ENCODE measurements at places on chromosomes 2 and 18.

GRCh38 chr2:45992021-45992740 lies 305.0 kb upstream of the EPAS1 start:
- no peak for DNase-seq

DNA sequence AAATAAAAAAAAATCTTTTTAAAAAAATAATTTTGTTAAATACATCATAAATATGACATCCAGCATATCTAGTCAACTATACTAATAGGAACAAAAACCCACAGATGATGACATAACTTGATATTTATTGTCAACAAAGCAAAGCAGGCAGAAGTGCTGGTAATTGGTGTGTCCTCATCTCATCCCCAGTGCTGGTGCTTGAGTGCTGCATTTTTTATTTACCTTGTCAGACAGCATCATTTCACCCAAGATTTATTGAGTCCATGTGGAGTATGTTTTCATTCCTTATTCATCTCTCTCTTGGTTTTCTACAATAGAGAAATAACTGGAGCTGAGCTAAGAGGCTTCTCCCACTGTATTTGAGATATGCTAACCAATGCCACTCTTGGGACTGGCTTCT lies 191.6 kb upstream of the SLC14A2 start:
- no peak for DNase-seq

DNA sequence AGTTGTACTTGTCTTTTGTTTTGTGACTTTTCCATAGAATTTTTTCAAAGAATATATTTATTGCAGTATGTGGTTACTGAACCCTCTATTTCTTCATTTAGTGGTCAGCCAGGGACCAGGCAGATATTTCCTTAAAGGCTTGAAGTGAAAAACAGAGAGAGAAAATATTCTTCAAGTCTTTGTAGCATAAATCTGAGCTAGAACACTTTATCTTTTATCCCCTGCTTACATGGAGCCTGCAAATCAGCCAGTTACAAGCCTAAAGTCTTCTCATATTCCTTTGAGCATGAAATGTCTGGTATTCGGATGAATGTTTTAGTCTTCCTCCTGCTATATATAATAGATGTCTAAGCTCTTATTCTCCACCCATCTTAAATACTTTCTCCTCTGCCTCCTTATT lies 1557.5 kb upstream of the ACVR2A start:
- DNase-seq = no peak

DNA sequence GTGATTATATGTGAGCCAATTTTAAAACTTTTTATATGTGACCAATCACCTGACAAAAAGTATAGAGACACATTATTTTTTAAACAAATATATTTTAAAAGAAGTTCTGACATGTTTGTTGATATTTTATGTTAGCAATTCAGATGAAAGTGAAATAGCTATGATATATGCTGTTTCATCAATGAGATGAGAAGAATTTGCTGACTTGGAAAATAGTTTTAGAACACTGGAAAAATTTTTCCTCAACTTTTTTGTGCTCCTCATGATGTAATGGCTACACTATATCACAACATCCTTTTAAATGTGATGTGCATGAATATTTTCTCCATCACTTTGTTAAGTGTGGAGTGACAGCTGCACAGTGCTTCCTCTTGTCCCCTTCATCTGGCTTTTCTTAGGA lies 434.0 kb downstream of the PLCL1 start:
- no peak for DNase-seq

- no peak for DNase-seq
Observed at GRCh38 chr2:200417366-200417765, 92.5 kb downstream of the KCTD18 start.

DNA sequence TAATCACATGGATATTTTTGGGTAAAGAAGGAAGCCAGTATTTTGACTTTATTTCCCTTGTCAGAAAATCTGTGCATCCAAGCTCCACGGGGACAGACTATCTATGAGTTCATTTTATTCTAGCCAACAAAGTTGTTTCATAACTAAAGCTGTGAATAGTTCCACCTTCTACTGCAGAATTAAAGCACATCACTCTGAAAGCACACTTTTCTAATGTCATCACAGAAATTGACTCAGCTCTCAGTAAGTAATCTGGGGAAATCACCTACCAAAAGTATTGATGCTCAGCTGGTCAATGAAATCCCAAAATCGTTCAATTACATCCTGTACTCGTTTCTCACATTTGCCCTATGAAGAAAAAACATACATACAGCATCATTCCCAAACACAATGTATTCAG lies 19.1 kb downstream of the IAH1 start:
- no peak for DNase-seq

GRCh38 chr2:174668075-174668474 lies 70.5 kb upstream of the WIPF1 start:
- DNase-seq = no peak

DNA sequence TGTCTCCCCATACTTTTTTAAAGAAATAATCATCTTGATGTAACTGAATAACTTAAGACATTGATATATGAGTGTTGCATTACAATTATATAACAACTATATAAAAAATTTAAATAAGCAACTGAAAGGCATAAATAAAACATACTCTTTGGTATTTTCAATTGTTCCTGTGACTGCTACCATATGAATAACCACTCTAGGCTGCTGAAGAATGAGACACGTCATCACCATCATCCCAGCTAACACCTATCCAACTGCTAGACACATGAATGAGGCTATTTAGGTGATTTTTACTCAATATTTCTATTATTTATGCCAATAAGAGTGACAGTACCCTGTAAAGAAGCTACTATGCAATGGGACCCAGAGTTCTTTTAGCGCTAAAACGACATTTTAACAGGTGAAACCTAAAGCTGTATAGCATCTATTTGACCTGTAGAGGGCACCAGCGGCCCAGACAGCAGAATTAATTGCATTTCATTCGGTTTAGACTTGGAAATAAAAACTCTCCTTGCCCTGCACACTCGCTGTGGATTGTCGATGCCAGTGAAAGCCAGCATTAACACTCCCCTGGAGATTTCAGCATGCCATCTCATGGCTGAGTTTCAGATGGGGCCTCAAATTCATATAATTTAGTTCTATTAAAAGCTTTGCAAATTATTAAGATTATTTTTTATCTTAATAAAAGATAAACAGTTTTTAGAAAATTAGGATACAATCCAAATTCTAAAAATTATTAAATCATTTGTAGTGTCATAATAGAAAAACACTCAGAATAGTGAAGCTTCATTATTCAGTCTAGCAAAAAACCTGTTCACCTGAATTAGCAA lies 89.4 kb upstream of the MAP2 start:
- peak; percentile 84 for DNase-seq

DNA sequence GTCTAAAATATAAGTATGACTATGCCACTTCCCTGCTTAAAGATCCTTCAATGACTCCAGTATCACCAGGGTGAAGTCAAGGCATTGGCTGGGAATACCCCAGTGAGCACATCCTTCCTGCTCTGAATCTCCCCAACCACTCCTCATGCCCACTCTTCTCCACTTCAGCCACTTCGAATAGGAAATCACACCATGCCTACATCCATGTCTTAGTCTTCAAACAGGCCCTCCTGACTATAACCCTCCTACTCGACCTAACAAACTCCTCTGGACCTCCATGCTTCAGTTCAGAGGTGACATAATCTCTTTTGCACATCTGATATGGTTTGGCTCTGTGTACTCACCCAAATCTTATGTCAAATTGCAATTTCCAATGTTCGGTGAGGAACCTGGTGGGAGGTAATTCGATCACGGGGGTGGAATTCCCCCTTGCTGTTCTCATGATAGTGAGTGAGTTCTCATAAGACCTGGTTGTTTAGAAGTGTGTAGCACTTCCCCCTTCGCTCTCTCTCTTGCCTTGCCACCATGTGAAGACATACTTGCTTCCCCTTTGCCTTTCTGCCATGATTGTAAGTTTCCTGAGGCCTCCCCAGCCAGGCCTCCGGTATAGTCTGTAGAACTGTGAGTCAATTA lies 87.8 kb upstream of the TFCP2L1 start:
- DNase-seq = peak; percentile 12

DNA sequence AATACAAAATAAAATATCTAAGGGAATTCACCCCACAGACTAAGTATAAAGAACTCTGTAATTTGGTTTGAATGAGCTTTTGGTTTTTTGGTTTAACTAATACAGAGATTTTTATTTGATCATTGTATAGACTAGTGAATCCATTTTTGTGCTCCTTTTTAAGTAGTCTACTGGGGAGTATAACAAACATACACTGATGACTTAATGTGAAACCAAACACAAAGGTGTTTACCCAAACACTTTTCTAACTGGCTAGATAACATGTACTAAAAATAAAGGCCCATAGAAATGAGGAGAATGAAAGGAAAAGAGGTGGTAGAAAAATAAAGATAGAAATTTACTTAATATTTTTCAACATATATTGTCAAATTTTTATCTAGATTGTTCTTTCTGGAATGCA lies 146.0 kb downstream of the NRXN1 start:
- DNase-seq = no peak

- DNase-seq = no peak
Observed at GRCh38 chr2:32932825-32933755, 13.7 kb upstream of the LTBP1 start.

GRCh38 chr2:205175831-205176230 lies 506.5 kb upstream of the NRP2 start:
- no peak for DNase-seq

DNA sequence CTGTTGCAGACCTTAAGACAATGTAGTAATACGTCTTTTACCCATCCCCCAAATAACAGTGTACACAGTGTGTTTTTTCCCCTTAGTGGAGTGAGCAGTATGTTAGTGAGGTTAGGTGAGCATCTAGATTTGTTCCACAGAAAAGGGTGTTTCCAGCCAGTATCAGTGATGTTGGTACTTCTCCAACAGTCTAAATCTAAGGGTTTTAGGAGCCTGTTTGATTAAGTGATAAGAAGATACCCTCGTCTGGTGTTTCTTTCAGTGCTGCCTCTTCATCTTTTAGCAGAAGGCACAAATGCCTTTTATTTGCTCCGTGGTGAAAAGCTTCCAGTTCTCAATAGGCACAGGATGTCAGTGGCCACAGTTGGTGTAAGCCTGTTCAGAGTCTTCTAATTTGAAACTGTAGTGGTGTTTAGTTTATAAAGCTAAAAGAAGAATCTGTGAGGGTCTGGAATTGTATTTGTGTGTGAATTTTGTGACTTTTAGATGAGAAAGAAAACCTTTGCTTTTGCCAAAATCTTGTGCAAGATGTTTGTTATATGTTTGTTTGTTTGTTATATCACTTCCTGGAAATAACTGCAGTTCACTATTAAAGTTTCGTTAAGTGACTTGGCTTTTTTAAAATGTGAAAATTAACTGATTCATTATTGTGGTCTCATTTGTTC lies 71.2 kb downstream of the MAP4K4 start:
- DNase-seq = no peak

GRCh38 chr2:169080250-169081069 lies 11.1 kb downstream of the DHRS9 start:
- peak; percentile 87 for DNase-seq

- peak; percentile 53 for DNase-seq
Observed at GRCh38 chr2:37851428-37851827, 73.7 kb upstream of the RMDN2 start.

GRCh38 chr2:174577967-174578589 lies 19.5 kb downstream of the WIPF1 start:
- DNase-seq = peak; percentile 87

GRCh38 chr2:15471606-15472005 lies 89.5 kb downstream of the NBAS start:
- peak; percentile 11 for DNase-seq

DNA sequence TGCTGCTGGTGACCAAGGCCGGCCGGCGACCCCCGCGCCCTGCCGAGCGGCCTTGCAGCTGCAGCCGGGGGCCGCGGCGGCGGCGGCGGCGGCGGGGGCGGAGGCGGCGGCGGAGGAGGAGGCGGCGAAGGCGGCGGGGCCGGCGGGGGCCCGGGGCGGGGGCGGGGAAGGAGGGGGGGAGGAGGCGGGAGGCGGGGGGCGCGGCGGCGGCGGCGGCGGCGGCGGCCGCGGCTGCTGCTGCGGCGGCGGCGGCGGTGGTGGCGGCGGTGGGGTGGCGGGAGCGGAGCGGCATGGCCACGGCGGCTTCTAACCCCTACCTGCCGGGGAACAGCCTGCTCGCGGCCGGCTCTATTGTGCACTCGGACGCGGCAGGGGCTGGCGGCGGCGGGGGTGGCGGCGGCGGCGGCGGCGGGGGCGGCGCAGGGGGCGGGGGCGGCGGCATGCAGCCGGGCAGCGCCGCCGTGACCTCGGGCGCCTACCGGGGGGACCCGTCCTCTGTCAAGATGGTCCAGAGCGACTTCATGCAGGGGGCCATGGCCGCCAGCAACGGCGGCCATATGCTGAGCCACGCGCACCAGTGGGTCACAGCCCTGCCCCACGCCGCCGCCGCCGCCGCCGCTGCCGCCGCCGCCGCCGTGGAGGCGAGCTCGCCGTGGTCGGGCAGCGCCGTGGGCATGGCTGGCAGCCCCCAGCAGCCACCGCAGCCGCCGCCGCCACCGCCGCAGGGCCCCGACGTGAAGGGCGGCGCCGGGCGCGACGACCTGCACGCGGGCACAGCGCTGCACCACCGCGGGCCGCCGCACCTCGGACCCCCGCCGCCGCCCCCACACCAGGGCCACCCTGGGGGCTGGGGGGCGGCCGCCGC lies 1.5 kb downstream of the POU3F3 start:
- no peak for DNase-seq

- no peak for DNase-seq
Observed at GRCh38 chr2:203585516-203585915, 50.4 kb upstream of the RAPH1 start.

DNA sequence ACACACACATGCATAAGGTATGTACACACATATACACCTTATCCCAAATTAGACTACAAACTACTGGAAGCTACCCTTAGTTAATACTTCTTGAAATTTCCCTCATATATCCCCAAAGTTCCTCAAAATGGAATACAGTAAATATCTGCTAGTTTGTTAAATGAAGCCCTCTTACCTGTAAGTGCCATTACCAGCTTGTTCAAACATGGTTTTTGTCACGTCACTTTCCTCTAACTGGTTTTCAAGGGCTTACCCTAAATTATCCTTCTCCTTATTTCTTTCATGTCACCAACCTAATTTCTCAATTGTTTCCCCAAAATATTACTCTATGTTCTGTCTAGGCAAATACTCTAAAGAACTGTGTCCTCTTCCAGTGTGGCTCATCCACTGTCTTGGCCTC lies 24.4 kb upstream of the KIDINS220 start:
- no peak for DNase-seq

- DNase-seq = peak; percentile 20
Observed at GRCh38 chr18:37328946-37329719, 236.5 kb downstream of the CELF4 start.

- no peak for DNase-seq
Observed at GRCh38 chr2:82139979-82140611, 1835.5 kb upstream of the LRRTM1 start.

- DNase-seq = peak; percentile 43
Observed at GRCh38 chr2:15559379-15560139, 1.6 kb downstream of the NBAS start.

GRCh38 chr2:1869987-1870386 lies 125.7 kb upstream of the PXDN start:
- DNase-seq = no peak

DNA sequence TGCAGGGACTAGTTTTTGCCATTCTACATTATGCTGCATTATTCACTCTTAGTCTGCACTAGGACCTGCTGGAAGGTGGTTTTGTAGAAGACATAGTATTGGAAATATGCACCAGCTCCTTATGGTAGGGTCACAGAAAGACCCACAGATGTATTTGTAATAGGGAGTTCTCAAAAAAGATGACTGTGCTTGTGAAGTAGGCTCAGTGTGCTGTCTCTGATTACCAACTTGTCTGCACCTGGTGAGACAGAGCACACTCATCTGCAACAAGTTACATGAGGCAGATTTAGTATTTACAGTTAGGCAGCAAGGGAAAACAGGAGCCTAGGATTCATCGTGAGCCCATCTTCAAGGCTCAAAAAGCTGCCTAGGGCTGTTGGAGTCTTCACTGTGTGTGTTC lies 29.4 kb downstream of the RHBDD1 start:
- DNase-seq = no peak

Measured in hematopoietic multipotent progenitor cell treated with erythropoietin and hydrocortisone succinate and interleukin-3 and kit ligand, for 4 days (in vitro differentiated cells).